ENCODE measurements at places on chromosomes 5 and 9.

- no peak for DNase-seq
Observed at GRCh38 chr9:90851444-90851843, 49.8 kb downstream of the SYK start.

DNA sequence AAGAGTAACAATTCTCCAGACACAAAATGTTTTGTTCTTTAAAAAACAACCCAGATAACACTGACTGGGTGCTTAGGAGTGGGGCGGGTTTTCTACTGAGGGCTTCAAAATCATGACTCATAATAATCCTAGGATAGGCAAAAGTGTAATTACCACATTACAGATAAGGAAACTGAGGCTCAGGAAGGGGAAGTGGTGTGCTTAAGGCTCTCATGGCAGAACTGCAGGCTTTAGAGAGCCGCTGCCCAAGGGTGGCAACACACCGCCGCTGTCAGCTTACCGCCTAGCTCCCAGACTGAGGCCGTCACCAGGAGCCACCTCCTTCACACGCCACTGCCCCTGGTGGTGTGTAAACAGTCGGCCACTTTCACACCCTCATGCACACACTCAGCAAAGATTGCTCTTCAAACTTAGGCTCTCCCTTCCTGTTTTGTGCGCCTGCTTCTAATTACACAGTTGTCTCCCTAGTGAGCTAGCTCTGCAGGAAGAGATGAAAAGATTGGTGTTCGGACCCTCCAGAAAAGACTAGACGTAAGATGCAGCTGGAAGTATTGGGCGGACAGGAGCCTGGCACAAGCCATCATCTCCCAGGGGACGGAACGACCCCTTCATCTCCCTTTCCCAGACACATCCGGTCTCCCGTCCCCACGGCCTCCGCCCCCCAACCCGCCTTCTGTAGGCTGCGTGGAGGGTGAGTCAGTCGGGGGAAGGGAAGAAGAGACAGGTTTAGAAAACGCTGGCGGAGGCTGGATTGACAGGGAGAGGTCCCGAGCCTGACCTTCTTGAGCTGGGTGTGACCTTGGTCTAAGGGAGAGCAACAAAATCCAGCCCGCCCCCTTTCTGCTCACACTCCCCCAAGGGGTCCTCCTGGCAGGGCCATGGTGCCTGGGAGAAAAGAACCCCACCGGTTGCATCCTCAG is 162.7 kb downstream of the SYK start:
- DNase-seq: no peak

- DNase-seq: no peak
Observed at GRCh38 chr5:161263191-161263590, 283.3 kb downstream of the GABRB2 start.

DNA sequence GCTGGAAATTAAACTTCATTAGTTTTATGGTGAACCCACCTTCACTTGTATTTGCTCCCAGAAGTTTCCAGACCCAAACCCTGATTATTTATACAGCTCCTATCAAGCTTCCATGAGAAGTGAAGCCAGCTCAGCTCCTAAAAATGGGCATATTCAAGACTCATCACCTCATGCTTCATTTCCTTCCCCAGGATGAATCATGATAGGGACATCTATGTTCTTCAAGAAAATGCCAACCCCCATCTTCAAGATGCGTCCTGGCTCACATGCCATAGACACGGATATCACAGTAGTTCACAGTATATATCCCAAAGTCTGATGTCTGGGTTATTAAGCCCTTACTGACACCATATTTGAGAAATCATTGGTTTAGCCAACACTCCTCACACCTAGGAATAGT is 217.6 kb downstream of the NPR3 start:
- DNase-seq: peak; percentile 17

- DNase-seq: no peak
Observed at GRCh38 chr5:42656651-42657015, 100.0 kb upstream of the CCDC152 start.

GRCh38 chr5:136901-137300 is 44.9 kb downstream of the PLEKHG4B start:
- no peak for DNase-seq

DNA sequence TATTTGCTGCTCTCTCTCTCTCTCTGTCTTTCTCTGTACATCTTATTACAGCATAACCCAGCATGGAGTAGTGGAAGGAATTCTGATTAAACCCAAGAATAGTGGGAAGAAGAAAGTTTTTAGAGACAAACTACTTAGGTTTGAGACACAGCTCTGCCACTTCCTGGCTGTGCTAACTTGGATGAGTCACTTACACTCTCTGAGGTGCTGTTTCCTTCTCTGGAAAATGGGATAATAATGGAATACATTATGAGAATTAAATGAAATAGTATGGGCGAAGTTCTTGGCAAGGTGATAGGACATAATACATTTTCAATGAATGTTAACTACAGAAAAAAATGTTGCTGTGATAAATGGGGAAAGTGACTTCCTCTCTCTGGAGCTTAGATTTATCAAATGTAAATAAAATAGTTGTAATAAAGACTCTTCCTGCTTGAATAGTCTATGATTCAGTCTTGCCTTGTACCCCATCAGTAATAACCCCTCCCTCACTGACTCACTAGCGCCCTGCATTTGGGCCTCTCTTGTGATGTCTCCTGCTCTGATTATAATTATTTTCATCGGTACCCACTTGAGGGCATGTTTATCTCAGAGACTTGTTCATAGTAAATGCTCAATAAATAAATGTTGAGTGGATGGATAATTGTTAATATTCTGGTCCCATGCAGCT is 27.6 kb downstream of the KIF4B start:
- DNase-seq: no peak

- DNase-seq: no peak
Observed at GRCh38 chr5:161431963-161432362, 114.6 kb downstream of the GABRB2 start.

DNA sequence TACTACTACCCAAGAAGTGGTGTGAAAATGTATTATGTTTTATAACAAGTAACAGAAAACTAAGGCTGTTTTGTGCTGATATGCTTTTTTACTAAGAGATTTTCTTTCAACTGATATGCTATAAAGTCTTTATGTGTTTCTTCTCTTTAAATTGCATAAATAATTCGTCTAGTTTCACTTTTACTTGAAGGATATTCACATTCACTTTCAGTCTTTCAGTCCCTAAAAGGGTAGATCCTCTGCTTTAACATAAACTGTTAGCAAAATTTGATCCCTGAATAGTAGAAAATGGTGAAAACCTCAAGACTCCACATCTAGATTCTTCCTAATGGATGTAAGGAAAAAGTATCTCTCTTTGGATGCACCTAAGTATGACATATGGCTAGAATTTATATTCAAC is 69.0 kb upstream of the FST start:
- no peak for DNase-seq

DNA sequence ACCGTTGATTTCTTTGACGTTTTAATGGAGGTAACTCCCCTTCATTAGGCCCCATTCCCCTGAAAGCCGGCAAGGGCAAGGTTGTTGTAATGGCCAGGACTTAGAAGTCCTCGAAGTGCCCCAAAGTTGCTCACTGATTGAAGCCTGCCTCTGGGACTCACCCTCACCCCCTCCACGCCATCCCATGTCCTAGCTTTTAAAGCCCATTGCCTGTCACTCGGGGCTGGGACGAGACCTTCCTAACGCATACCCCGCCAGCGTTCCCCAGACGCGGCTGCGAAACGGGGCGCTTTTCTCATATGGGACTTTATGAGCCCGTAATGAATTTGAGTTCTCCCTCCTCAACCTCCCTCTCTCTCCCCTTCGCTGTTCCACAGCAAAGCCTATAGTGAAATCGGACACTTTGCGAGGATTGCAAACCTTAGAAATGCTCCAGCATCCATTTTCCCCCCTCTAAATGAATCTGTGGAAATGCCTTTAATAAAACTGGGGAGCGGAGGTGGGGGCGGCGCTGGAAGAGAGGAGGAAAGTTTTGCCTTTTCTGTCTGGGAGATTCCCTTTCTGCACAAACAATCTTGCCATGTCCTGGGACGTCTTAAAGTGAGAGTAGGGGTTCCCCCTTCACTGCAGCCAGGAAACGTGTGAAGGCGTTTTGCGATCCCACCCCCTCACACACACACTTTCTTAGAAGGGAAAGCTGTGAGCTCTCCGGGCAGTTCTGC is 1.5 kb downstream of the PAPPA start:
- DNase-seq: no peak

GRCh38 chr5:136529081-136529480 is 163.7 kb upstream of the TRPC7 start:
- no peak for DNase-seq

- no peak for DNase-seq
Observed at GRCh38 chr9:38015266-38015665, 53.8 kb downstream of the SHB start.

GRCh38 chr5:75965292-75965691 is 117.9 kb upstream of the SV2C start:
- no peak for DNase-seq

DNA sequence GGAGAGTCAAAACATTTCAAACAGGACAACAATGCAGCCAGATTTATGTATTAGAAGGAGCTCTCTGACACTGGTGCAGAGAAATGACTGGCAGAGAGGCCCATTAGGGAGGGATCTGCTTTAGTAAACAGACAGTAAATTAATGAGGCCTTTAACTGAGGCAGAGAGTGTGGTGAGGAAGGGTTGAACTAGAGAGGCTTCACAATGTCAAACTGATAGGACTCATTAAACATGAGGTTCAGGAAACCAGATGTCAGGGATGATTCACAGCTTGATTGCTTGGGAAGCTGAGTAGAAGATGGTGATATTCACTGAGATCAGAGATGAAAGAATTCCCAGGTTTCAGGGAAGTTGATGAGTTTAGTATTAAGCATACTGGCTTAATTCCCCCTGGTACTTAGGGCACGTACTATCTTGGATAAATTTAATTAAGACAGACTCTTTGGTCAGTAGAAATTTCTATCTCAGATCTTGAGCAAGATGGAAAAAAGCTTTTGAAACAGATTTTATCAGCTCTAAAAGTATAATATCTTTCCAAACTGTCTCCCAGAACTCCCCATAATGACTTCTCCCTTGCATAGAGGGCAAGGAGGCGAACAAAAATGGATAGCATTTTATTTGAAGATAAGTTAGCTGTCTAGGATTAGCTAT is 8.6 kb upstream of the MUSK start:
- no peak for DNase-seq

DNA sequence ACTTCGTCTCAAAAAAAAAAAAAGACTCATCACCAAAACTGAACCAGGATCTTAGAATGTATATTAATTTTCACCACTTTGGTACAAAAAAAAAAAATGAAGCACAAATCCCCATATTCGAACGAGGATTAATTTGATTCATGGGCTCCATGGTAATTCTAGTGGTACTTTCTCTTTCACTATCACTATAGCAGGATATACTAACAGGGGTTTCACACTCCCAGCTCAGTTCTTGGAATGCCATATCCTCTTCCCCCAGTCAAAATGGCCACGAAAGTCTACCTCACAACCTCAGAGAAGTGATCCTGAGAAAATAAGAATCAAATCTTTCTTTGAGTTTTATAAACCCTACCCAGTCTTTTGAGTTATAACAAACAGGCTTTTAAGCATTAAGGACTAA is 235.7 kb downstream of the FBXL17 start:
- DNase-seq: no peak

GRCh38 chr5:3911773-3912172 is 316.1 kb downstream of the IRX1 start:
- no peak for DNase-seq

- DNase-seq: peak; percentile 61
Observed at GRCh38 chr5:141564216-141564692, 54.5 kb downstream of the DIAPH1 start.

- no peak for DNase-seq
Observed at GRCh38 chr9:72977670-72978069, 24.8 kb upstream of the ALDH1A1 start.

DNA sequence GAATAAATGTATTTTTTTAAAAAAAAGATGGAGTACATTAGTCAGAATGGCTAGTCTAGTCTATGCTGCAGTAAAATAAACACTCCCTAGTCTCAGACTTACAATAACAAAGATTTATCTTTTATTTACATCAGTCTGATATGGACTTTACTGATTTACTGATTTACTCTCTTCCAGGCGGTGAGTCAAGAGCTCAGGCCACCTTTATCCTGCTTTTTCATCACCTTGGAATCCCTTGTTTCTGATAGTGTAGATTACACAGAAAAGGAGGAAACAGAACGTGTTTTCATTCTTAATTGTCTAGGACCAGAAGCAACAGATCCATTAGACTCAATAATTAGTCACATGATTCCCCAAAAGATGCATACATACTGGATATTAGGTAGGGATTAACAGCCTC is 290.1 kb upstream of the TRPC7 start:
- no peak for DNase-seq

- no peak for DNase-seq
Observed at GRCh38 chr5:80479713-80480112, 8.2 kb upstream of the FAM151B start.

- no peak for DNase-seq
Observed at GRCh38 chr9:29730163-29730562, 2156.9 kb upstream of the C9orf72 start.

Measured in HS-27A (cell line).